Pulmonary artery endothelial cell (primary cell): ENCODE measurements at places on chromosomes 2 and 18. TPM values are rescaled to one million over a fixed set of nuclear protein-coding genes. Genes with fewer than 3 reads are reported as not detected.

Gene LBX2
- 2.4 and 4.2 TPM in 2 replicates for total RNA-seq

Gene ASXL2
- 5.1 and 6.6 TPM in 2 replicates for total RNA-seq

Gene SERPINB7
- not detected in 2 replicates for total RNA-seq

Gene FRZB
- 0.04 TPM in 1 of 2 replicates, not detected in the other for total RNA-seq

Gene TCF7L1
- 2.4 and 3.5 TPM in 2 replicates for total RNA-seq

Gene FOXI3
- total RNA-seq: not detected in 2 replicates

Gene REG1B
- total RNA-seq: not detected in 2 replicates

DNA sequence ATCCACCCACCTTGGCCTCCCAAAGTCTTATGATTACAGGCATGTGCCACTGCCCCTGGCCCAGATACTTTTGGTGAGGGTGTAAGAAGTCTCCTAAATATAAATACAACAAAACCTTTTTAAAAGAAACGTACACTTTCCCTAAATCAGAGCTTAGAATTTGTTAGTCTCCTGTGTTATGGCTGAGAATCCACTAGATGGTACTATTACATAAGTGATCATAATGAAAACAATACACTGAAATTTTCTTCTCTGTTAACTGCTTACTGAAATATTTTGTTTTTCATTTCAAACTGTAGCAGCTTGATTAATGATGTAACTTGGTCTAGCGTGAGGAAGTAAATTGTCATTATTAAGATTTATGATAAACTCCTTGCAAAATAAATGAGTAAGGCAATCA is 74.8 kb upstream of the FAM98A start:
- DNase-seq: no peak

- no peak for DNase-seq
These were observed 115.3 kb downstream of the METTL8 start for GRCh38 chr2:171318463-171318934.

GRCh38 chr18:24630346-24630880 is 170.0 kb downstream of the HRH4 start:
- DNase-seq: no peak

DNA sequence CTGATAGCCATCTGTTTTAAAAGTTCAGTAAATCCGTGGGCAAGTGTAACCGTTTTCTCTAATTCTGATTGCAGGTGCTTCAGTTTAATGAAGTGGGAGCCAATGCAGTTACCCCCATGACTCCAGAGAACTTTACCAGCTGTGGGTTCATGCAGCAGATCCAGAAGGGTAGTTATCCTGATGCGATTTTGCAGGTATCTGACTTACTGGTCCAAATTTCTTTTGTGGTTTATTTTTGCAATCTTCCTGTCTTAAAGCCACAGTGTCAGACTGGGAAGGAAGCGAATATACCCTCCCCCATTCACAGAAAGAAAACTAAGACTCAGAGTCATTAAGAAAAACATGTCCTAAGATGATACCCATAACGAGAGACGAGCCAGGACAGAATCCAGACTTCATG is 7.7 kb downstream of the SERPINB2 start:
- DNase-seq: no peak

- DNase-seq: peak; percentile 65
These were observed 264.7 kb downstream of the RNF152 start for GRCh38 chr18:61628085-61628484.

GRCh38 chr18:20971886-20972267 is 139.7 kb downstream of the ROCK1 start:
- DNase-seq: no peak

DNA sequence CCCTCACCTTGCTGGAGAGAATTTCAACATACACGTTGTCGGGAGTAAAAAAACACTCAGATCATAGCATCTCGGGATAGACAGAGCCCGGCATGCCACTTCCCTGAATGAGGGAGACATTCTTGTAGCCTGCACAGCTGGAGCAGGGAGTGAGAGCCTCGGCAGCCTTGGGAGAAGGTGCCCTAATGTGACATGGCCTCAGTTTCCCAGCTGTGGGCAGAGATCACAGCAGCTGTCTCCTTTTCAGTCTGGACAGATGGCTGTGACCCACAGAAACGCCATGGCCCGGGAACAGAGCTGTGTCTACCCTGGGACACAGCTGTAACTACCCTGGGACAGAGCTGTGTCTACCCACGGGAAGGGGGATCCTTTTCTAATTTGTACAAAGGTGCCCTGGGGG is 55.9 kb downstream of the HS1BP3 start:
- no peak for DNase-seq

GRCh38 chr18:79123948-79124347 is 54.8 kb downstream of the ATP9B start:
- no peak for DNase-seq

GRCh38 chr2:71409611-71410010 is 43.8 kb upstream of the DYSF start:
- no peak for DNase-seq

DNA sequence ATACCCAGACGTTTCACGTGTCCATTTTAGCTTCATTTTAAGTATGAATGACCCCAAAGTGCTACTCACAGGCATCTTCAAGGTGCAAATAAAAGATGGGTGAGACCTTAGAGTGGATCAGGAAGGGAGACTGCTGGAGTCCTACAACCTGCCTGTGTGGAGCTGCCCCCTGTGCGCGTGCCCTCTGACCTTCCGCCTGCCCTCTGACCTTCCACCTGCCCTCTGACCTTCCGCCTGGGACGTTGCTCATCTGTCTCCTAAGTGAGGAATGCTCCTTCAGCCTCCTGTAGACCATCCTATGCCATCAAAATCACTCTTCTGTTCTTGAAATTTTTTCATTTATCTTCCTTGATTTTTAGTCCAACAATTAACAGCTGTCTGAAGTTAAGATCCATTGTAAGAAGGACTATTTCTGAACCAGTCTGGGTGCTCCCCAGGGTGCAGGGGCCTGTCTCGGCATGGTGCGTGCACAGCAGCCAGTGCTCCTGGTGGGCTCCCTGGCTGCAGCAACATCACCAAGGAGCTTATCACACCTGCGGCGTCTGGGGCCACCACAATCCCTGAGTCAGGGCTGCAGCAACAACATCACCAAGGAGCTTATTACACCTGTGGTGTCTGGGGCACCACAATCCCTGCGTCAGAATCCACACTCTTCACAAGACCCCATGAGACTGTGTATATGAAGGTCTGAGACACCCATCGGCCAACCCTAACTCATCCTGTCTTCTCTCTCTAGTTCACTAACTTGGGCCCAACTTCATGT is 86.0 kb downstream of the TPO start:
- no peak for DNase-seq

- no peak for DNase-seq
These were observed 81.6 kb upstream of the ALPP start for GRCh38 chr2:232296776-232297525.

GRCh38 chr2:26618611-26619010 is 22.6 kb downstream of the CIB4 start:
- no peak for DNase-seq

- DNase-seq: no peak
These were observed 38.1 kb downstream of the ZNF236 start for GRCh38 chr18:76860411-76860810.

DNA sequence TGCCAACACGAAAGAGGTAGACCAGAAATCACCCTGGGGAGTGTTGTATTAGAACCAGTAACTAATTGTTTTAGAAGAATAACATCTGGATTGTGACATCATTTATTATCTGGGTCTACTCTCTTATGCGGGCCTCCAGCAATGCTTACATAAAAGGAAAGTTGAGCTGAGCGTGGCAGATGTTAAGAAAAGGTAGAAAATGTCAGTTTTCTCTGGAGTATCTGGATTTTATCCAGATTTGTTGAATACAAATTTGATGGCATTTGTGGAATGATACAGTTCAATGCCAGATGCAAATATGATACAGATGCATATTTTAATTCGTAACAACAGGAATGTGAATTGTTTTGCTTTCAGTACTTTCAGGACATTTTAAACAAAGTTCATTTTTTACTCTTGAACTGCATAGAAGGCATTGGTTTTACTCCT is 90.3 kb downstream of the PRPF40A start:
- DNase-seq: no peak

GRCh38 chr18:53796040-53796729 is 428.3 kb downstream of the MBD2 start:
- no peak for DNase-seq

GRCh38 chr18:22172594-22173049 is 3.2 kb downstream of the GATA6 start:
- DNase-seq: no peak

- DNase-seq: no peak
These were observed 1.3 kb upstream of the PRSS56 start for GRCh38 chr2:232518844-232519243.

DNA sequence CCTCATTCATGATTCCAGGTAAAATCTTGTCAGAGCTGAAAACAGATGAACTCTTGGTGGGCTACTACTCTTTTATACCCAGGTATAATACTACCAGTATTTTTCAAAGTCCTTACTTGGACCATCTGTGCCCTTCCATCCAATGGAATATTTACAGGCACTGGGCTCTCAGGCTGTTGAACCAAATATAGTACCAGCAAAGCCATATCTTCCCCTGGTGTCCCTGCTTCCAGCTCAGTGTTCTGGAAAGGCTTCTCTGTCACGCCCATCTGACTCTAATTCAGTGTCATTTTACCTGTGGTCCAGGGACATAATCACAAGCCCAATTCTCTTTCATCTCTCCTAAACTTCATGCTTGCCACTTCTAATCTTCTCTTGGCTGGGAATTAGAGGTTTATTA is 119.2 kb upstream of the STK17B start:
- DNase-seq: no peak

GRCh38 chr2:201707753-201708152 is 9.3 kb upstream of the MPP4 start:
- DNase-seq: no peak

- DNase-seq: no peak
These were observed 56.9 kb upstream of the SDC1 start for GRCh38 chr2:20281876-20282275.
